ENCODE measurements at places on chromosomes 3 and 15. TPM values are rescaled to one million over a fixed set of nuclear protein-coding genes. Genes with fewer than 3 reads are reported as not detected.

The MCTP2 gene
- total RNA-seq = 15.7 TPM

The ANKDD1A gene
- 58.1 TPM for total RNA-seq

The ACP3 gene
- 5.9 TPM for total RNA-seq

The CCR1 gene
- total RNA-seq = 27.7 TPM

The SGO1 gene
- total RNA-seq = 0.14 TPM

The ADAMTS7 gene
- total RNA-seq = 15.6 TPM

The REC114 gene
- total RNA-seq = not detected

GRCh38 chr3:44584646-44585501 is at the start of gene ZNF660:
Gene ZNF660, plus strand, starts transcription at chr3:44584964. Its CDS starts 9,230 bp downstream, at chr3:44594194.
- DNase-seq = peak; percentile 4
- peaks cover 11% of the 10 kb centered on the region for H3K36me3 ChIP-seq
- H3K4me3 ChIP-seq = peak within 1 kb of the TSS; percentile 84
- no peaks in the 10 kb centered on the region for H3K27me3 ChIP-seq

DNA sequence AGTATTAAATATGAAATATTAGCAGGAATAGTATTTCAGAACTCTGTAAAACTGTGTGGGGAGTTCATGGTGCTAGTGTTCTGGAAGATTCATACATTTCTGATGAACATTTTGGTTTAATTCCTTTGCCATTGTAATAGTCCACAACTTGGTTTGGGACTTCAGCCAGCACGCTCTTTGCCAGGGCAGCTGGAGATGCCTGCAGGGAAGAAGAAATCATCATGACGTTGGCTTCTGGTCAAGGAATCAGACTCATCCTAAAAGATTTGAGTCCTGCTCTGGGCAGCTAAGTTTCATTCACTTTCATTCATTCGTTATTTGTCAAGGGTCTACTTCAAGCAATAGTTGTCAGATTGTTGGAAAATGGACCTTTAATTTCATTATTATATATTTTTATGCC is 32.4 kb upstream of the MRPL3 start:
- H3K27ac ChIP-seq = no peak overlapping the region
- peaks cover under 1% of the 10 kb centered on the region for H3K4me1 ChIP-seq
- H3K27me3 ChIP-seq = no peaks in the 10 kb centered on the region
- no peak for DNase-seq
- H3K36me3 ChIP-seq = no peaks in the 10 kb centered on the region

DNA sequence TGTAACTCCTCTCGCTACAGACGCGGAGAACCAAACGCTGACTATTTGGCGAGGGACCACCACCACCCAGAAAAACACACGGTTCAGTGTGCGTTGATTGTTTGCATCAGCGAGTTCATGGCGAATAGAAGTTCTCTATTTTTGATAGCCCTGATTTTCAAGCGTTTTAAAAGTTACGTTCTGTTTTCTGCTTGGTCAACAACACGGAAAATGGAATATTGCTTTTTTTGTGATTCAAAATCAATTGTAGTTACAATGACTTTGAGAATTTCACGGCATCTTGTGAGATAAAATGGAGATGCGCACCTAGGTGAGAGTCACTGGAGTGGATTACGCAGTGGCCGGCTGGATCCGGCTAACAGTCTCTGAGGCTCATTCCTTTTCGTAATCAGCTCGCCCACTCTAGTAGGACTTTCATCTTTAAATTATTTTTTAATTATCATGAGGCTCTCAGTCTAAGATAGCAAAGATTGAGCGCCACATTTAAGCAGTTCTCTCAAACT is 54.8 kb downstream of the CCDC54 start:
- no peak for DNase-seq
- H3K4me3 ChIP-seq = peak overlapping the region; percentile 93
- no peaks in the 10 kb centered on the region for H3K36me3 ChIP-seq
- peak overlapping the region; percentile 99 for H3K27ac ChIP-seq
- peaks cover 10% of the 10 kb centered on the region for H3K4me1 ChIP-seq

GRCh38 chr15:67144609-67145311 is 79.4 kb downstream of the SMAD3 start:
- H3K4me3 ChIP-seq = no peak overlapping the region
- peaks cover 52% of the 10 kb centered on the region for H3K4me1 ChIP-seq
- no peak for DNase-seq
- H3K27me3 ChIP-seq = no peaks in the 10 kb centered on the region

- DNase-seq = no peak
- H3K36me3 ChIP-seq = no peaks in the 10 kb centered on the region
- H3K27ac ChIP-seq = peak within 1 kb of the TSS; percentile 94
- H3K4me3 ChIP-seq = peak within 1 kb of the TSS; percentile 84
- no peaks in the 10 kb centered on the region for H3K27me3 ChIP-seq
Measured at GRCh38 chr3:113695786-113696645, at the start of gene USF3. Gene USF3, minus strand, starts transcription at chr3:113696642. Its CDS starts 21,764 bp downstream, at chr3:113674878.

Measured in thoracic aorta (tissue), 2 donors.